ENCODE measurements at places on chromosomes 16 and 17.

DNA sequence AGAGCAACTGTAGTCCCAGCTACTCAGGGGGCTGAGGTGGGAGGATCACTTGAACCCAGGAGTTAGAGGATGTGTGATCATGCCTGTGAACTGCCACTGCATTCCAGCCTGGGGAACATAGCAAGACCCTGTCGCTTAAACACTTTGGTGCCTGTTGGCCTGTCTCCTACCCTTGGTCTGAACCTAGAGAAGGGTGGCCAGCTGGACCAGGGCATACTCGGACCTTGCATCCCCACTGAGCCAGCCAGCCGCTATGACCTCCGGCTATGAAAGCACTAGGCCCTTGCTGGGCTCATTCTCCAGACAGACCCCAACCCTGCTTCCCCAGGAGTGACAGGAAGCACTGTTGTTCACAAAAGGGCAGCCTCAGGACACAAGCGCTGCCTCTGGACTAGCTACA lies 4.6 kb downstream of the IFT20 start:
- no peak for DNase-seq

DNA sequence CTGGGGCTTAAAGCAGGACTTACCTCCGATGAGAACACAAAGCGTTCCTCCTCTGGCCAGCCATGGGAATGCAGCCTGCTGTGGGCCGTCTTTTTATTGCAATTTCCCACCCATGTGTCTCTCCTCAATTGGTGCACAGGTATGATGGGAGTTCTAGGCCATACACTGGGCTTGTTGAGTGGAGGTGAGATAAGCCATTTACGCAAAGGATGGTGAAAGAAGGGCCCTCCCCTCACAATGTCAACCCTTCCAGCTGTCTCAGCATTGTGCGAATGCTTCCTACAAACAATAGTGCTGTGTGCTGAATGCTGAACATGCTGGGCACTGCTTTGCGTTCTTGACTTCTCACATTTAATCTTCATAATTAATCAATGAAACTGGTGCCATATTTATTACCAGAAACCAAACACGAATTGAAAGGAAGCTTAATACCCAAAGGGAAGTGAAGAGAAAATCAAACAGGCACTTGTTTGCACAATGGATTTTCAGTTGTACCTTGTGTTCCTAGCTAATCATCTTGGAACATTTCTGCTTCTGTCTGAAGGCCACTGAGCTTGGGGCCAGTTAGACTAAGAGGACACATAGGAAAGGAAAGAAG lies at the start of gene GP2:
TSS of gene GP2 (minus strand) at position 70 of the 598 bp plus-strand sequence. CDS start 1,082 bp downstream, outside the sequence.
- DNase-seq, result peak; percentile 42

- no peak for DNase-seq
Measured at GRCh38 chr17:80132906-80133625, 13.9 kb downstream of the EIF4A3 start.

- DNase-seq, result no peak
Measured at GRCh38 chr17:39822051-39822451, 42.1 kb downstream of the IKZF3 start.

DNA sequence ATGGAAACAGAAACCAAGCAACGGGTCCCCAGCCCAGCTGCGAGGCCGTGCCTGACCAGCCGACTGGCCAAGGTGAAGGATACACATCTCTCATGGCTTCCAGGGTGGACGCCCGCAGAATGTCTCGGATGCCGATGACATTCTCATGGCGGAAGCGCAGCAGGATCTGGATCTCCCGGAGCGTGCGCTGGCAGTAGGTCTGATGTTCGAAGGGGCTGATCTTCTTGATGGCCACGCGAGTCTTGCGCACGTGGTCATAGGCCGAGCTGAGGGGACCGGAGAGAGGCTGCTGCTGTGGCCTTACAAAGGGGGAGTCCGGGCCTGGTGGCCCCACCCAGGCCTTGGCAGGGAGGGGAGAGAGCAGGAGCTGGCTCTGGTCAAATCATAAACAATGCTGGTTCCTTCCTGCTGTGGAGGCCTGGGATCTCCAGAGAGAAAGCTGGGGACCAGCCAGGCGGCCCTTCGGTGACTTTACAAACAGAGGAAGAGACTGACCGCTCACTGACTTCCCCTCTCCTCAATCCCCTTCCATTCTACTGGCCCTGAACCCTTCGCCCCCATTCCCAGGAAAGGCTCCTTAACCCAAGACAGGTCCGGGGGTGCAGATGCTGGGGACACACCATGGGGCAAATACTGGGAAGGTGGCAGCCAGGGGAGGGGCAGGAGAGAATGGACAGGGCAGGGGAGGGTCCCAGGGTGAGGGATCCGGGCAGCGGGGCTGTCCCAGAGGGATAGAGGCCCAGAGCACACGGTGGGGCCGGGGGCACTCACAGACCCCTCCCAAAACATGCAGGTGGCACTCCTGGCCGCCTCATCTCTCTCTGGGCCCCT lies 1.1 kb downstream of the MAPK3 start:
- DNase-seq, result no peak

DNA sequence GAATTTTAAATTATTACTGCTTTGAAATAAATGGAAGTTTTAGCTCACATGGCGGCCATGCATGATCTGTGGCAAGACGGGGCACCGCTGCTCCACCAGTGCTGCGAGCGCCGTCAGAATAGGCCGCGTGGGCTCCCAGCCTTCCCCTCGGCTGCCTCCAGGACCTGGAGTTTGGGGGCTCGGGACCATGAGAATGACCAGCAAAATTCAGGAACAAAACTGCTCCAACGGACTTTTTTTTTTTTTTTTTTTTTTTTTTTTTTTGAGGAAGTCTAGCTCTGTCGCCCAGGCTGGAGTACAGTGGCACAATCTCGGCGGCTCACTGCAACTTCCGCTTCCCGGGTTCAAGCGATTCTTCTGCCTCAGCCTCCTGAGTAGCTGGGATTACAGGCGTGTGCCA lies 38.3 kb upstream of the AKAP1 start:
- DNase-seq, result no peak

DNA sequence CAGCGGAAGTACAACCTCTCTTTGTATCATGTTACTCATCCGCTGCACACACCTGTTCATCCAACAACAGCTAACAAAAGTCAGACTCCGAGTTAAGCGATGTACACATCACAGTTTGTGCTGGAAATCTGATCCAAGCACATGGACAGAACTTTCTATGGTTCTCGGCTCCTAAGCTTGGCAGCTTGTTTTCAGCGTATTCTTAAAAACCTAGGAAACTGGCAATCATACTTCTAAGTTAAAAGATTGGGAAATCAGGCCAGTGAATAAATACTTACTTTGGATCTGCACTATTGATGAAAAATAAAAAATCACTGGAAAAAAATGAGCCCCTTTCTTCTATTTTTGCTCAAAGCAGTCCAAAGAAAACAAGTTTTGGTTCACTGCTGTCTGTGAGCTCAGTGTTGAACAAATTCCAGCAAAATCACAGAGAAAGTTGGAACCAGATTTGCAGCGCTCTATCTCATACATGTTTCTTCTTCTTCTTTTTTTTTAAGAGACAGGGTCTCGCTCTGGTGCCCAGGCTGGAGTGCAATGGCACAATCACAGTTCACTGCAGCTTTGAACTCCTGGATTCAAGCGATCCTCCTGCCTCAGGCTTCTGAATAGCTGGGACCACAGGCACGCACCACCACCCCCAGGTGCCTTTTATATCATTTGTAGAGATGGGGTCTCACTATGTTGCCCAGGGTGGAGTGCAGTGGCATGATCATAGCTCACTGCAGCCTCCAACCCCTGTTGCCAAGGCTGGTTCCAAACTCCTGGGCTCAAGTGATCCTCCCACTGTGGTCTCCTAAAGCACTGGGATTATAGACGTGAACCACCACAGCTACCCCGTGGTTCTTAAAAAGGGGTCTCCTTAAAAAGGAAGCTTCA lies 71.6 kb upstream of the CREBBP start:
- no peak for DNase-seq

DNA sequence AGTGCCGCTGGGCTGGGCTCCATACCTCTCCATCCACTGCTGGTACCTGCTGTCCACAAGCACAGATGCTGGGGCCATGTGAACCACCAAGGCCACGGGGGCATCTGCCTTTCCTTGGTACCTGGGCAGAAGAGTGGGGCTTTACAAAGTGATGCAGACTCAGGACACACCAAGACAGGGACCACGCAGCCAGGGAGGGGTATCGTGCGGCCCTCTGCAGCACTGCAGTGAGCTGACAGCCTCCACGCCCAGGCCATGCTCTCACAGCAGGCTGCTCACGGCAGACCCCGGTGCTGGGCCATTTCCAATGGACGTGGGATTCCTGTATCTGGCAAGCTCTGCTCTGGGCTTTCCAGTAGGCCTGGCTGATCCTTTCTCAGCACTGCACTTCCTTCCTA lies 14.4 kb downstream of the ELAC2 start:
- DNase-seq, result no peak

DNA sequence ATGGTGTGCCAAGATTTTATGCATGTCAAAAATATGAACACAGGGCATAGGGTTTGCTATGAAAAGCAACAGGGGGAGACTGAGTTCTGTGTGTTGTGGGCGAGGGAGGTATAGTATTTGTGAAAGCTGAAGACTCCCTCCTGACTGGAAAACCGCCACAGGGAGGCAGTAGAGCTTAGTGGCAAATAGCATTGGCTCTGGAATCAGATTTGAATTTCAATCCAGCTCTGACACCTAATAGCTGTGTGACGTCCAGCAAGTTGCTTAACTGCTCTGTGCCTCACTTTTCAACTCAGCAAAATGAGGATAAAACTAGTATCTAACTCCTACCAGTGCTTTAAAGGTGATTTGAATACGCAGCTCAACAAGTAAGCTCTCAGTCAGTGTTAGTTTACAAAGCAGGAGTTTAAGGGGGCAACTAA lies 22.0 kb downstream of the KPNA2 start:
- DNase-seq, result peak; percentile 42

GRCh38 chr17:39139161-39139511 lies 12.3 kb downstream of the PLXDC1 start:
- no peak for DNase-seq

Data from mesendoderm (in vitro differentiated cells).